ENCODE measurements at places on chromosomes 5 and 9.

GRCh38 chr9:135046739-135047350 lies 40.6 kb upstream of the OLFM1 start:
- no peak for DNase-seq

DNA sequence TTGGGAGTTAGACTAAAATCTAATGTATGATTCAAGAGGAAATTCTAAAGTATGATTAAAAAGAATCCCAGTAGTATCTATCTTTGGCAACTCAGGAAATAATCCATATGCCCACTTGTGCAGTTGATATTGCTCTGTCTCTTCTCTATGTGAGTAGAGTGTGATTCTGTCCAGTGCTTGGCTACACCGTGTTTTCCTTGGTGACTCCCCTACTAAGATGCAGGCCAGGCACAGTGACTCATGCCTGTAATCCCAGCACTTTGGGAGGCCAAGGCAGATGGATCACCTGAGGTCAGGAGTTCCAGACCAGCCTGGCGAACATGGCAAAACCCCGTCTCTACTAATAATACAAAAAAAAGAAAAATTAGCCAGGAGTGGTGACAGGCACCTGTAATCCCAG lies 495.4 kb downstream of the MAT2B start:
- DNase-seq: no peak

- no peak for DNase-seq
Observed at GRCh38 chr5:166493612-166494011, 1797.8 kb upstream of the WWC1 start.

- no peak for DNase-seq
Observed at GRCh38 chr5:55441954-55442353, 92.8 kb downstream of the PLPP1 start.

GRCh38 chr9:128191406-128192046 lies at the start of gene CIZ1:
Gene CIZ1, minus strand, starts transcription at chr9:128191572. Its CDS starts 715 bp downstream, at chr9:128190857.
- DNase-seq: peak; percentile 80

- DNase-seq: no peak
Observed at GRCh38 chr5:134111741-134112647, 2.5 kb upstream of the TCF7 start.

DNA sequence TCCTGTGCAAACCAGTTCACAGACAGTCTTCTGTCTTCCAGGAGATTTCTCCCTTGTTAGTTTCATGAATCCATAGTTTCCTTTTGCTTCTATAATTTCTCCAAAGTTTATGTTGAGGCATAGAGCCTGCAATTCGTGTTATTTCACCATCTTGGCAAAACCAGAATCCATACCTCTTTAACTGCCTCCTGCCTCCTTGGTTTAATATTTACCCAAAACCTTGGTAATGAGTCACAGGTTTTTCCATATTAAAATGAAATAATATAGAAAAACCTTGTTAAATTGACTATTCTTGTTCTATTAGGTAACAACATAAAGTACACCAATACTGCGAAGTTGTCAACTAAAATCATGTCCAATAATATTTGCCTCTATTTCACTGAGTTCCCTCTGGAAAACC lies 459.7 kb downstream of the HINT1 start:
- no peak for DNase-seq

DNA sequence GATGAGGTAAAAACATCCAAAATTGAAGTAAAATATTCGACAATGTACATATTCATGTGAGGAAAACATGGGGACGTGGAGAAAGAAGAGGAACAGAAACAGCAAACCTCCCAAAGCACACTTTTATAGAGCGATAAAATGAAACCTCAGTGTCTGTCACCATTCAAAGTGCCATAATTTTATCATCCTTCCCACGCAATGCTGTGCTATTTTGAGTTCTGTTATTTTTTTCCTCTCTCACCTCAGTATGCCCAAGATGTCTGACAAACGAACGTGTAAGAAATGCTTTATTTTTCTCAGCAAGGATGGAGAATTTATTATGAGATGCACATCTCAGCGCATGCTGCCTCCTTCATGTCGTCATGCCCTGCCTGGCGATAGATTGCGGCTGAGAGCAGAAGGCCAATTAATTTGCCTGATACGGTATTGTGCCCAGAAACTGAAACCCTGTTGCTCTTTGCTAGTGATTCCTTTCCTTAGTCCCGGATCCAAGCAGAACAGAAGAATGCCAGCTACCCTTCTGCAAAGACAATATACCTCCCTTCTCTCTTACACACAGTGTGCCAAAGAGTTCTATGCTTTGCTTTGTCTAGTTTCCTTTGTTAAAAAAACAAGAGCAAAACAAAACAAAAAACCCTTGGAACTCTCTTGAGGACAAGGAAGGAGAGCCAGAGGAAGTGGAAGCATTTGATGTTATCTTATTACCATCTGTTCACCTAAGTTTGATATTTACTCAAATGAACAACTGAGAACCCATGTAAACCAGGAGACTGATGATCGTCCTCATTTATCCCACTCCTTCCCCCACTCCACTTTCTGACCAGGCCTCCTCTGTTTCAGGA lies 192.4 kb downstream of the SEMA6A start:
- no peak for DNase-seq

- no peak for DNase-seq
Observed at GRCh38 chr5:109947667-109948066, 257.9 kb downstream of the MAN2A1 start.

DNA sequence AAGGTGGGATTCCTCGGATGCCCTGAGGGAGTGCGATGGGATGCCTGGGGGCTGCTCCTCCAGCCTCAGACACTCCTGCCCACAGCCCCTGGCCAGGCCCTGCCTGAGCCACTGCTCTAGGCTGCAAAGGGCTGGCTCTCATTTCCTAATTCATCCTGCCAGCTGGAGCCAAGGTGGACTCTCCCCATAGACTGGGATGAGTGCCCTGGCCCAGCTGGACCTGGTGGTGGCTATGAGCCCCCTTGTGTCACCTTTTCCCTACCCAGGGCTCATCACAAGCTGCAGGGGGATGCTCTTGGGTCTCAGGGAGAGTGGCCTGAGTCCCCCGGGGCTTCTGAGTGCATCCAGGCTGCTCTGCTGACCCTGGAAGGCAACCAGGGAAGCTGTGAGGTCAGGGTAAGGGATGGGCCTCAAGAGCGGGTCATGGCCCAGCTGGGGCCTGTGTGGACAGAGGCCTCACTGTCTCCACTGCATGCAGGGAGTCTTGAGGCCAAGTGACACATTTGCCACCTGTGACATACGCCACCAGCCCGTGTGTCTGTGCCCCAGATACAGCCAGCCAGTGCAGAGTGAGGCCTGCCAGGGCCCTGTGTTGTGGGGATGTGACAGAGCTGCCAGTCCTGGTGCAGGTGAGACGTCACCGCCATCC lies 102.7 kb upstream of the IER5L start:
- no peak for DNase-seq

- DNase-seq: peak; percentile 70
Observed at GRCh38 chr9:130343445-130343918, 77.9 kb downstream of the HMCN2 start.

DNA sequence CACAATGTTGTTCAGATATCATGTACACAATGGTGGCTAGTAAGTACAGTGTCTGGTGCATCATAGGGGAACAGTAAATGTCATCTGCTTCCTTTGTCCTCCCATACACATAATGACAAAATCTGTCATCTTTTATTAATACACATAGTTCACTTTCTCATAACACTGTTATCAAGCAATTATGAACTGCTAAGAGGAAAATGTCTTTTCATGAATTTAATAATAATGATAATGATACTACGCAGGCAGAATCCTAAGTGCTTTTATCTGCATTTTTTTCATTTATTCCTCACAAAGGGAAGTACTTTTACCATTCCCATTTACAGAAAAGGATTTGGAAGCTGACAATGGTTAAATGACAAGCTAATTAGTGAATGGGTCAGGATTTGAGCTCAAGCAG lies 35.7 kb downstream of the DPYSL3 start:
- no peak for DNase-seq
